RKO (cell line): ENCODE measurements at places on chromosomes 7 and 10.

DNA sequence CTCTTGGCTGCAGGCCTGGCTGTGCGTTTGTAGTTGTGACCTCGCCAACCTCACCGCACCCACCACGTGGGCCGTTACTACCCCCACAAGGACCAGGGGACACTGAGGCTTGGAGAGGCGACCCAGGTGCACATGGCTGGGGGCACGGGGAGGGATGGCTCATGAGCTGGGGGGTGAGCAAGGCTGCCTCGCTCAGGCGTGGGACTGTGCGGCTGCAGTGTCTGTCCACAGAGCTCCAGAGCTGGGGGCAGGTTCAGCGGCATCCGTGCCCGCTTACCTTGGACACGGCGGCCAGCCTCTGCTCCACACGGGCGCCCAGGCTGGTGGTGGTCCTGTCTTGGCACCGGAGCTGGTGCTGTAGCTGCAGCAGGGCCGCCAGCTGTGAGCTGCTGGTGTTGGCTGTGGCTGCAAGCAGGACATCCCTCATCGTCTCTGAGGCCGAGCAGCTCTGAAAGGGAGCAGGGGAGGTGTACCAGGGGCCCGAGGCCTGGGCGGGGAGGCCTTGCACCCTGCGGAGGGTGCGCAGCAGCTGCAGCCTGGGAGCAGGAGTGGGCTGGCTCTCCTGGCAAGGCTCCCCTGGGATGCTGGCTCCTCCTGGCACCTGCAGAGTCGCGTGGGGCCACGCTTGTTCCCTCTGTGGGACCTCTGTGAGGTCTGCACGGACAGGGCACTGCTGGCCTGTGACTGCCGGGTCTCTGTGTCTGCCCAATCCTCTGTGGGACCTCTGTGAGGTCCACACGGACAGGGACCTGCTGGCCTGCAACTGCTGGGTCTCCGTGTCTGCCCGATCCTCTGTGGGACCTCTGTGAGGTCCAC, 60.0 kb upstream of the NKX6-2 start:
- DNase-seq, result no peak

GRCh38 chr7:135938563-135938962, 38.6 kb downstream of the MTPN start:
- no peak for DNase-seq

- DNase-seq, result no peak
Observed at GRCh38 chr10:98302741-98303365, 34.9 kb upstream of the LOXL4 start.

GRCh38 chr10:27252267-27253000, 11.8 kb upstream of the ACBD5 start:
- DNase-seq, result no peak

DNA sequence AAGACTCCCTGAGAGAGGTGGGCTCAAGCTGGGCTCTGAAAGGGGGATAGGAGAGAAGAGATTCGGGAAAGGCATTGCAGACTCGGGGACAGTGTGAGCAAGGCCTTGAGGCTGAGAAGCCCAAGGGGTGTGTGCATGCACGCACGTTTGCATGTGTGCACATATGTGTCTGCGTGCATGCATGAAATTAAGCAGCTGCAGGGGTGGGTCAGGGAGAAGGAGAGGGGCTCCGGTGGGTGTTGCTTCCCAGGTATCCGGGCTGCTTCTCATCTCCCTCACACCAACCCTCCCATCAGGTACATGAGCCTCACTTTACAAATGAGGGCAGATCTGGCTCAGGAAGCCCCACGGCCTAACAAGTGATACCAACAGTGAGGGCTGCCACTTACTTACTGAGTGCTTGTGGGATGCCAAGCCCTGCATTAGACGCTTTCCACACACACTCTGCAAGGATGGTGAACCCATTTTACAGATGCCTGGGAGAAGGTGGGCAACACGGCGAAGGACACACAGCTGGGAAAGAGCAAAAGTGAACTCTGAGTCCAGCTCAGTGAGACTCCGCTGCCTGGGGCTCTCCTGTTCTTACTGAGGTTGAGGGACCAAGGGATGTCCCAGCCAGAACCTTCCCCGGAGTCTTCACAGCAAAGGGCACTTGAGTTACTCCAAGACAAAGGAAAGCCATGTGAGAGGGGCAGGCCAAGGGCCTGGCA, 26.4 kb downstream of the ZCCHC24 start:
- DNase-seq, result no peak
